Fibroblast of pulmonary artery (primary cell): ENCODE measurements at places on chromosomes 1 and 21.

DNA sequence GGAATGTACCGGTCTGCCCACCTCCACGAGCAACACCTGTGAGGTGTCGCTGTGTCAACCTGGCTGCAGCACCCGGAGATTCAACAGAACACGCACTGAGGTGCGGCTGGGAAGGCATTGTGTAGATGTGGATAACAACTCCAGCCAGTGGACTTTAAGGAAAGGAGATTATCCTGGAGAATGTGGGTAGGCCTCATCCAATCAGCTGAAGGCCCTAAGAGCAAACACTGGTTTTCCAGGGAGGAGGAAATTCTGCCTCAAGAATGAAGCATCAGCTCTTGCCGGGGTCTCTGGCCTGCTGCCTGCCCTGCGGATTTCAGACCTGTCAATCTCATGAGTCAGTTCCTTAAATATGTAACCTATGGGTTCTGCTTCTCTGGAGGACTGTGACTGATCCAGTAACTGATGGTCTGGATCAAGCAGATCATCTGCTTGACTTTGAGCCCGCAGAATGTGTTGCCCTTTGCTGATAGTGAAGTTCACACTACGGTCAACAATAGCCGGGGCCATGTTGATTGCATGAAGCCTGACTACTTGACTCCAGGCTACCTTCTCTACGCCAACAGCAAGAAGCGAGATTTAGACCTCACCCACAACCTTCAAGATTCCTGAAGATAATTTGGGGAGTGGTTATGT lies 15.9 kb upstream of the PRDM15 start:
- peak; percentile 68 for DNase-seq

- no peak for DNase-seq
Observed at GRCh38 chr1:145991735-145992412, 4.5 kb downstream of the TXNIP start.

- no peak for DNase-seq
Observed at GRCh38 chr1:230639714-230640209, 2.5 kb upstream of the COG2 start.

GRCh38 chr1:47753808-47754207 lies 243.4 kb downstream of the TRABD2B start:
- DNase-seq: no peak

DNA sequence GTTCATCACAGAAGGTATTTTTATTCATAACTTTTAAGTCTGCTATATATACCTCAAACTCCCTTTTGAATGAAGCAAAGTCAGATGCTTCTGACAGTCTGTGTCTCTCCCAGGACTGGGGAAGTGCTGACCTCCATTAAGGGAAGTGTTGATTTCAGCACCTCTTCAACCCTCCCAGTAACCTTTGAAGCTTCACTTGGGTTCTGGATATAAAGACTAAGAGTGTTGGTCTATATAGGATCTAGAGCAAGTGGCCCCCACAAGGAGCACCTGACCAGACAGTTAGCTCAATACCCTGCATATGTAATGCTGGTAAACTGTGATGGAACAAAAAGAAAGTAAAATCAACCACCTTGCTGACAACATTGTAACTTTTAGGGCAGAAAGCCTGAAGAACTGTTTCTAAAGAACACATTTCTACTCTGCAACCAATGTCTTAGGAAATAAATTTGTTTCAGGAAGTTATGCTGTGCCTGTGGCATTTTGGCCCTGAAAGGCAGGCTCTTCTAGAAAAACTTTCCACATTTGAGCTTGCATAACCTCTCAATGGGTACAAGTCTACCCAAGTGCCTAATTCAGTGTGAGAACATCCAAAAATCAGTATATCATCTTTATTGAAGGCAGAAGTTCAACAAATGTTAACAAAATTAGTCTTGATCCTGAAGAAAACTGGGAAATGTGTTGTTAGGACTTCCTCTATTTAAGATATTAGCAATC lies 865 bp upstream of the PTPN22 start:
- peak; percentile 60 for DNase-seq

DNA sequence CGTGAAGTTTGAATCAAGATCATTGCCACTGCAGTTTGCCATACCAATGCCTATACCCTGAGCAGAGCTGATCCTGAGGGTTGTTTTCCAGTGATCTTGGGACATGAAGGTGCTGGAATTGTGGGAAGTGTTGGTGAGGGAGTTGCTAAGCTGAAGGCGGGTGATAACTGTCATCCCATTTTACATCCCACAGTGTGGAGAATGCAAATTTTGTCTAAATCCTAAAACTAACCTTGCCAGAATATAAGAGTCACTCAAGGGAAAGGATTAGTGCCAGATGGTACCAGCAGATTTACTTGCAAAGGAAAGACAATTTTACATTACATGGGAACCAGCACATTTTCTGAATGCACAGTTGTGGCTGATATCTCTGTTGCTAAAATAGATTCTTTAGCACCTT lies 78.6 kb downstream of the FMN2 start:
- no peak for DNase-seq

DNA sequence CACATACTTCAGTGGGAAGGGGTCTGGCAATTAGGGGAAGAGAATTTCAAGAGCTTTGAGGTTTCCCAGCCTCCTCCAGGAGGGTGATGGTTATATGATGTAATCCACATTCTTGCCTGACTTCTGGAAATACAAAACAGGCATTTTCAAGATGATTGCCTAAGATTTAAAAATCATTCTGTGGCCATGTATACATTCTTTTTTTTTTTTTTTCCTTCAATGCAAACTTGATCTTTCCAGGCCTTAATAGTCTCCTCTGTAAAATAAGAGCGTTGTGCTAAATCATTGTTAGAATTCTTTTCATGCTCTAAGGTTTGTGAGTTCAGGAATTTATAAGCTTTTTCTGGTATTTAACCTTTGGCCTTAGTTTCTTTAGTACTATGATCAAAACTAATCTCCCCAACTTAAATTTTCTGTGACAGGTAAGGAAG lies 192.3 kb upstream of the HMCN1 start:
- peak; percentile 55 for DNase-seq

GRCh38 chr1:52552505-52553361 lies at the start of gene TUT4:
Gene TUT4, minus strand, starts transcription at chr1:52553092. Its CDS starts 26,812 bp downstream, at chr1:52526280.
- DNase-seq: peak; percentile 79

DNA sequence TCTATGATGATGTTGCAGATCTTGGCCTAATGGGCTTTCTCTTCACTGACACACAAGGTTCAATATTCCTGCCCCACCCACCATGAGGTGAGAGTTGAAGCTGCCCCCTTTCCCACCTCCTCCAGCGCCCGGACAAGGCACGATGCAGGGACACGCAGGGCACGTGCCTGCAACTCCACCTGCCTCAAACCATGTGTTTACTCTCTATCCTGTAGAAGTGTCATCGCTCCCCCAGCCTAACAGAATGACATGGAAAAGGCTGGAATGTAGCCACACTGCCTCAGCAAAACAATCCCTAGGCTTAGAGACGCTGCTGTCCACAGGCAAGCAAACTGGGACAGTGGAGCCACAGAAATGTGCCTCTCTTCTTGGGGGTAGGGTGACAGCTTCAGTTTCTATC lies 92.9 kb upstream of the SOD1 start:
- no peak for DNase-seq

DNA sequence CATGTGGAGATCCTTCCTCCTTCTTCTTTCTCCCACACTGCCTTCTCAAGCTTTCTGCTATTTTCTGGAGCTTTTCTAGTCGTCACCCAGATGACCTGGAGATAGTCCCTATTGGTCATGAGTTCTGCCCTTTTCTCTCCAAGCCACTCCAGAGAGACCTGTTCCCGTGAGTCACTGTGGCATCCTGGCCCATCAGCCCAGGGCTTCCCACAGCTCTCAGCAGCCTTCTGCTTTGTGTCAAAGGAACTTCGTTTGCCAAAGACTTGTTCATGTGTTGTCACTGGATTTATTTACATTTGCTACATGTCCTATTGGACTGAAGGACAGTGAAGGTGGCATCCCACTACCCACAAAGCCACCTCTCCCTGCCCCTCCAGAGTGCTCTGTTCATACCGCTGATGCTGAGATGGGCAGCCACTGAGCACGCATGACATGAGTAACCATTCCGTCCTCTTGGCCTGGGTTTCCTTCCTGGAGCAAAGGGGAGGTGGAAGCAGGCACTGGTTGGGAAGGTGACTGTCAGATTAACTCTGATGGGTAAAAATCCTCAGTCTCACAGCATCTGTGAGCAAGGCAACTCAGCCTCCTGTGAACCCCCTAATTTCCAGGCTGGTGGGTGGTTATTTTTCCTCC lies 119.2 kb downstream of the EDEM3 start:
- DNase-seq: no peak

- DNase-seq: no peak
Observed at GRCh38 chr1:87535551-87535950, 206.9 kb downstream of the LMO4 start.

GRCh38 chr1:164586591-164586990 lies 27.6 kb downstream of the PBX1 start:
- DNase-seq: no peak

GRCh38 chr1:78387201-78387600 lies 103.6 kb upstream of the PTGFR start:
- DNase-seq: no peak

GRCh38 chr1:1283821-1284220 lies 3.6 kb downstream of the SCNN1D start:
- no peak for DNase-seq
